Pancreas (tissue), 10 donors: ENCODE measurements at places on chromosomes 4 and X.

GRCh38 chrX:125132274-125132673, 187.4 kb upstream of the TEX13C start:
- DNase-seq, result no peak

- no peak for DNase-seq
Measured at GRCh38 chr4:82017680-82018079, 356.1 kb downstream of the HNRNPD start.

- no peak for DNase-seq
Measured at GRCh38 chr4:106039796-106040195, 144.5 kb downstream of the NPNT start.

- no peak for DNase-seq
Measured at GRCh38 chrX:33307911-33308354, 96.6 kb upstream of the DMD start.
